ENCODE measurements at places on chromosomes 7 and 10.

DNA sequence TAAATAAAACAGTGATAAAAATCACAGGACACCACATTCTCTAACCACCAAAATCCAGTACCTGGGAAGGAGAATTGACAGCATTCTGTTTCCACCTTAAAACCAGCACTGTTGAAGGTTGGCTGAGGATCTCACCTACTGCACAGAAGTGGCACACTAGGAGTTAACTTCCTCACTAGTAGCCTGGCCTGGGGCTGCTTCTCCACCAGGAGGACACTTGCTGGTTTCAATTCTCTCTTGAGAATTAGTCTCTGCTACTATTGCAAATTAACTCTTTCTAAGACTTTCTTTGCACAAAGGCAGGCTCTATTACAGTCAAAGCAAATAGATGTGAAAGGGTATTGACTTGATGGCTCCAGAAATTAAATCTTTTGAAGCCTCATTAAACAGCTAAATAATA, 2.3 kb upstream of the CTTNBP2 start:
- DNase-seq = no peak

- DNase-seq = no peak
Observed at GRCh38 chr10:116688241-116688711, 54.1 kb downstream of the HSPA12A start.

DNA sequence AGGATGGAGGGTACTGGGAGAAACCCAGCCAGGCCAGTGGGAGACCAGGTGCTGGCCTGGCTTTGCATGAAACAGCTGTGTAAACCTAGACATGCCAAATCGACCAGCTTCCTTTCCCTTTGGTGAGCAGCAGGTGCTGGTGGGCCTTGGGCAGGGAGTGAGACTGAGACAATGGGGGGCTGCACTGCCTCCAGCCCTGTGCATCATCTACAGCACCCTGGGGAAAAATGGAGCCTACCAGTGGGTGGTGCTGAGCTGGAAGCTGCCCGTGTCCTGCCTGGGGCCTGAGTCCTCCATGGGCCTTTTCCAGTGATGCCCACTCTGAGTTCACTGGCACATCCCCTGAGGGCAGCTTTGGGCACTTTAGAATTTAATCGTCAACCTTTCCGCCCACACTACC, 19.2 kb upstream of the DDC start:
- DNase-seq = no peak

- peak; percentile 65 for DNase-seq
Observed at GRCh38 chr7:55427800-55428199, 62.7 kb downstream of the LANCL2 start.

DNA sequence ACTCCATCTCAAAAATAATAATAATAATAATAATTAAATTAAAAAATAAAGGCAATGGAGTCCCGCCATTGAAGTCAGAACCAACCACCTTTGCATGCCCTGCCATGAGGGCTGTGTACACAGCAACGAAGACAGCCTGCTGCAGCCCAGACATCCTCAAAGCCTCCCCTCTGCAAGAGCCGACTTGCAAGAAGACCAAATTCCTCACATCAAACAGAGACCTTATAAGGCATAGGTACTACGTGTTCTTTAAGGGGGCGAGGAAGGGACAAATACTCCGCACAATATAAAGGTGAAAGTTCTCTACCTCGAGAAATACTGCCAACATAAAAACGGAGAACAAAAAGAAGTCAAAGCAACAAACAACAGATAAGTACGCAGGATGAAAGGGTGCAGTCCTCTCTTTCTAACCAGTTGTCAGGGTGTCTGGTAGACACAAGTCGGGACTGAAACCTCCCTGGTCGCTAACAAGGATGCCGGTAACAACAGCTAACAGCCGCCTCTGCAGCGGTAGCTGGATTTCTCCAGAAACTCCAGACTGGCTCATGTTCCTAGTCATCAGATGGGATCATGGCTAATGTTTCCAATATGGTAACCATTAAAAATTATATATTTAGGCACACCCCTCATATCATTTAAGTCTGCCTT, 23.6 kb downstream of the FGFR2 start:
- no peak for DNase-seq

- DNase-seq = no peak
Observed at GRCh38 chr7:99666013-99666395, 13.8 kb downstream of the CYP3A5 start.

DNA sequence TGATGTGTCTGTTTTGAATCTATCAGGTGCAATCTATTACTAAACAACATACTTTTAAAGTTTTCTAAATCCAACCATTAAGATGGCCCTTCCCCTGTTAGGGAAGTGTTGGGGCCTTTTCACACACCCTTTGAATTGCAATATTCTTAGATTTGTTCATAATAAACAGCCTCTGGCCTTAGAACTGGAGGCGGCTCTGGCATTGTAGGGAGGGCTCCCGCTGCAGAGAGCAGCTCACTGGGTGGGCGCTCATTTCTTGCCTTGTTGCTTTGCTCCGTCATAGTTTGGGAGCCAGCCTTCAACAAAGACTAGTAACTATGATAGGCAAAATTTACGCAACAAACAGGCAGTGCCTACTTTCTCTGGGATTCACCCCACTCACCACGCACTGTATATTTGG, 4.2 kb upstream of the HOXA10 start:
- DNase-seq = no peak

DNA sequence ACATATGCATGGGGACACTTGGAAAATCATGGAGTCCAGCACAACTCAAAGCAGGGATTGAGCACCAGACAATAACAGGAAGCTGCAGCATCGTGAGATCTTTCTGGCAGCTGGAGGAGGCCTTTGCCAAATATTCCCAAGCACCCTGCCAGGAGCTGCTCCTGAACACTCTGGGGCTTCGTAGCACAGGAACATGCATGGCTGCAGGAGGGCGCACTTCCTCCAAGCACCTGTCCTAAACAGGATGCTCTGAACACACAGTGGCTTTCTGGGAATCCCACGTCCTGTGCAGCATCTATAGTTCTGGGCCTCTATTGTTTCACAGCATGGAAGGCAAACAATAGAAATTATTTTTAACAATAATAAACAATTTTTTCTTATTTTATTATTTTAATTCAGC, 4.1 kb downstream of the ABLIM1 start:
- no peak for DNase-seq

DNA sequence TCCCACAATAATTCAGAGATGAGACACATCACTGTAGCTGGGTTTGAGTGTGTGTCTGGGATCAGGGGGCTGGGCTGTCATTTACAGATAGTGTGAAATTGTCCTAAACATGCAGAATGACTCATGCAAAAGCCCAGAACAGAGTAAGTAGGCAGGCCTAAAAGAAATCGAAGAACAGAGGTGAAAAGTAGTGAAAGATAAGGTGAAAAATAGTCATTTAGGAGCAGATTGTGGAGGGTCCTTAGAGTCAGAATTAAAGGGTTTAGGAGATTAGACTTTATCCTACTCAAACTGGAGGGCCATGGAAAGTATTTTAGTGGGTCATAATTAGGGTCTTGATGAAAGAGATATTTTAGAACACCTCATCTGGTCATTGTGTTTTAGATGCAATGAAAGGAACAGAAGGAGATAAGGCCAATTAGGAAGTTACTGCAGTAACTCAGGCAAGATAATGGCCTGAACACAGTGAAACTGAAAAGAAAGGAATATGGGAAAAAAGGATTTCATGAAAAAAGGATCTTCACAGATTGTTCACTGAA, 58.3 kb upstream of the NEBL start:
- no peak for DNase-seq

GRCh38 chr10:23499372-23500132, 60.7 kb downstream of the OTUD1 start:
- DNase-seq = no peak

DNA sequence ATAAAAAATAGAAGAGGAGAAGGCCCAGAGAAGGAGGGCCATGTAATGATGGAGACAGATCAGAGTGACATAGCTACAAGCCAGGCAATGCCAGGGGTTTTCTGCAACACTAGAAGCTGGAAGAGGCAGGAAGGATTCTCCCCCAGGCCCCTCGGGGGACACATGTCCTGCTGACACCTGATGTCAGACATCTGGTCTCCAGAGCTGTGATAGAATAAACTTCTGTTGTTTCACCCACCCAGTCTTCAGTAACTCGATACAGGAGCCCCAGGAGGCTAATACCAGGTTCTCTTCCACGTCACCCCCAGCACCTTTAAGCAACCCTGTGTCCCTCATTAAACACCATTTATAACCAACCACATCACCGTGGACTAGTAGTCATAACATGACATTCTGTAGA, 94.9 kb downstream of the TMEM130 start:
- DNase-seq = peak; percentile 92

GRCh38 chr10:126476246-126476645, 88.0 kb upstream of the ADAM12 start:
- DNase-seq = no peak

- peak; percentile 21 for DNase-seq
Observed at GRCh38 chr7:117274951-117275350, 47.9 kb downstream of the WNT2 start.

DNA sequence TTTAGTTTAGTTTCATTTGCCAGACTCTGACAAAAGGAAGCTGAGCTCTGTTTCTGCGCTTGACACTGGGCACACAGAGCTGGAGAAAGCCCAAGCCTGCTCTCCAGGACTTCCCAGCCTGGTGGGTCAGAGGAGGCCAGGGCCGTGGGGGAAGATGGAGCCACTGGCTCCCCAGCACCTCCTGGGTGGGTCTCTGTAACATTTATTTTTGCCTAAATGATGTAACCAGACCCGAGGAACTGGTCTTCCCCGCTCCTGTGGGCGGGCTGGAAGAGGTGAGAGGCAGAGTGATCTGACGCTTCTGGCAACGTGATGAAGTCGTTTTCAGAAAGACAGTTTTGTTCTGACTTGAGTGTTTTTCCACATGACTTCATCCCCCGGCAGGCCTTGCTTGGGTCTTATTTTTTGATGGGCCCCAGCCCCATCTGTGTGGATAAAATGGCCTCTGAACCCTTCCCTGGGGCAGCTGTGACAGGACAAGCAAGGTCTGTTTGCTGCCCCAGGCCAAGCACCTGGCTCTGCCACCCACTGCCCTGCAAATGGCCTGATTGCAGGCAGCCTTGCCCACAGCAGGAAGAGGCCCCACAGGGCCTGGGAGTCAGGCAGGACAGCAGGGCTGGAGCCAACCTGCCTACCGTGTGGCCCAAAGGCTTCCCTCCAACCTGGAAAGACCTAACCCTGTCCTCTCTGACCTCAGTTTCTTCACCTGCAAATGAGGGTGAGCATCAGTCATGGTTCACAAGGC, 304.9 kb upstream of the ZMIZ1 start:
- DNase-seq = no peak

DNA sequence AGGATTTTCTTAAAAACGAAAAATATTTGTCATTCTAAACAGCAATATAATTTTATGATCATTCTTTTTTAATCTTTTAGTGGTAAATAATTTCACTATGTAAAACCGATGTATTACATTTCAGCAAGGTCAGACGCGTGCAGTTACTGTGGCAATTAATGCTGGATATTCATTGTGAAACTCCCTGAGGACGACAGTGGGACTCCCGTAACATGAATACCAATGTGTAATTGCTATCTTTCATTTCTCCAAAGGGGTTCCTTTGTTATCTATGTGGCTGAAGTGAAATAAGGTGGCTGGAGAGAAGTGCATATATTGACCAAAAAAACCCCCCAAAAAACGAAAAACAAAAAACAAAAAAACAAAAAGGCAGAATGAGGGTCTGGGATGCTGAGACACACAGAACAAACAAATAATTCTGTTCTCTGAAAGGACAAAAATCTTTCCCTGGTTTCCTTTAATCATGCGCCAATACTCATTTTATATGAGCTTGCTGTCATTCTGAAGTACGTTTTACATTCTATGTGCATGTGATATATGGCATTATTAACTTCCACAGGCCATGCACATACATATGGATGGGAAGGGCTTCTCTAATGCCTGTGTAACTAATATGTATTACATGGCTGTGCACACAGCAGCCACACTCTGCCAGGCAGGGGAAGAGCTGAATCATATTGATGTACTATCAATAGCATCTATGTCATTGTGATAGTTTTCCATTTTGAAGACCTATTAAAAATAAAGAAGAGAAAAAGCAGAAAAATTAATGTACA, 161.4 kb downstream of the RAPGEF5 start:
- DNase-seq = peak; percentile 66

- DNase-seq = no peak
Observed at GRCh38 chr10:130761788-130762301, 549.7 kb downstream of the TCERG1L start.

- peak; percentile 69 for DNase-seq
Observed at GRCh38 chr10:101162677-101163076, 31.6 kb downstream of the TLX1 start.

- DNase-seq = no peak
Observed at GRCh38 chr7:124444696-124445480, 320.7 kb downstream of the GPR37 start.

All from NCI-H2171 treated with DMSO at 0.1 percent for 48 hours (cell line).